Spinal cord (tissue), 10 donors: ENCODE measurements at places on chromosomes 7 and 10. TPM values are rescaled to one million over a fixed set of nuclear protein-coding genes. Genes with fewer than 3 reads are reported as not detected.
A peak's percentile ranks its signal among the peaks of the same experiment; 100 is the strongest.

DNA sequence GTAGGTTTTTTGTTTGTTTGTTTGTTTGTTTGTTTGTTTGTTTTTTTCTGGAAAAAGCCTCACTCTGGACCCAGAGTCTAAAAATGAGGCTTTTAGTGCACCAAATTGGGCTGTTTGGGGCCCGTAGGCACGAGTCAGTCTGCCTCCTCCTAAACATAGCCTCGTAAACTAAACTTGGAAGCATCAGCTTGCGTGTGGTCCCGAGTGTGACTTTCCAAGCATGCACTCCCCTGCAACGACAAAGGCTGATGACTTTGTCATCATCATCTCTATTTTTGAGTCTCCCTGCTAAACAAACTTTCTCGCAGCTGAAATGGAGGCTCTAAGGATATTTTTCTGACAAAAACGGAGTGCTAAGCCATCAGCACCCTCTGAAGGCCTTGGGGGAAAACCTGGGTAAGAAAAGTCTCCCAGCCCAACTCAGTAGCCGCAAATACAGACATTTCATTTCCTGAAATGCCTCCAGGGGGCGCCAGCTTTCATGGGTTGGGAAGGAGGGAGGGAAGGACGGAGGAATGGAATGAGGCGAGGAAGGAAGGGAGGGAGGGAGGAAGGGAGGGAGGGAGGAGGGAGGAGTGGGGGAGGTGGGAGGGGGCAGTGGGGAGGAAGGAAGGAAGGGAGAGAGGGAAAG is 245.9 kb downstream of the KCNMA1 start:
- H3K27me3 ChIP-seq = no peaks in the 10 kb centered on the region
- no peak overlapping the region for H3K4me3 ChIP-seq
- peak; percentile 62 for DNase-seq
- H3K27ac ChIP-seq = no peak overlapping the region

GRCh38 chr10:42802876-42803275 is 20.3 kb downstream of the BMS1 start:
- peaks cover 31% of the 10 kb centered on the region for H3K36me3 ChIP-seq
- H3K4me3 ChIP-seq = no peak overlapping the region
- no peak for DNase-seq
- no peaks in the 10 kb centered on the region for H3K27me3 ChIP-seq
- no peaks in the 10 kb centered on the region for H3K4me1 ChIP-seq

DNA sequence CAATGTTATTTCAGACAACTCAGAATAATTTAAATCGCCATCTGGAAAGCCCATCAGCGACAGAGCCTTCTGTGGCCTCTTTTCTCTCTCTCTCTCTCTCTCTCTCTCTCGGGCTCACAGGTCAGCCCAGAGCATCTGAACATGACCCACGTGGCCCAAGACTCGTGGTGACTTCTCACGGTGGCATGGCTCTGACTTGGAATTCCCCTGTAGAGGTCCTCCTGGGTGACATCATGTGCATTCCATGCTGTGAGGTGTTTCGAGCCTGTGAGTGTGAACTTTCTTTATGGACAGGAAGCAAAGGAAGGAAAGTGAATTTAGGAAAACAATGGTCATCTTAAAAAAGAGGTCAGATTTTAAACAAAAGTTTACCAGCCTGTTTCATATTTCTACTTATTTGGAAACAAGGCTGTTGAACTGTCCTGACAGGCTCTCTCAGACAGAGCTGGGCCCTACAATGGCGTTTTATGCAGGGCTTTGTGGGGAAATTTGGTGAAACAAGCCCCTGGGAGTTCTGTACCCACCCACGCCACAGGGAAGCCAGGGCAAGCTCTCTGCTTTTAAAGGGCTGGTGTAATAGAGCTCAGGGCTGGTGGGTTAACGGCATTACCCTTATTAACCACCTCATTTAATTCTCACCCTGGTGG is 359.7 kb upstream of the ZNF32 start:
- H3K27ac ChIP-seq = peak overlapping the region; percentile 7
- DNase-seq = no peak
- no peaks in the 10 kb centered on the region for H3K27me3 ChIP-seq
- no peaks in the 10 kb centered on the region for H3K36me3 ChIP-seq
- no peak overlapping the region for H3K4me3 ChIP-seq

GRCh38 chr10:122588381-122588780 is 27.8 kb downstream of the DMBT1 start:
- no peak overlapping the region for H3K27ac ChIP-seq
- no peaks in the 10 kb centered on the region for H3K4me1 ChIP-seq
- no peak for DNase-seq

- no peaks in the 10 kb centered on the region for H3K36me3 ChIP-seq
- no peak within 1 kb of the TSS for H3K27ac ChIP-seq
- no peaks in the 10 kb centered on the region for H3K27me3 ChIP-seq
- no peak within 1 kb of the TSS for H3K4me3 ChIP-seq
- H3K4me1 ChIP-seq = no peaks in the 10 kb centered on the region
- no peak for DNase-seq
These were observed at the start of gene AKR1B15 for GRCh38 chr7:134548877-134549276. Gene AKR1B15 (plus strand): TSS chr7:134549110. CDS start chr7:134564620, 15,510 bp downstream.

The GRID2IP gene
- total RNA-seq = 0.30 TPM

The UNCX gene
- 0.69 TPM for total RNA-seq

DNA sequence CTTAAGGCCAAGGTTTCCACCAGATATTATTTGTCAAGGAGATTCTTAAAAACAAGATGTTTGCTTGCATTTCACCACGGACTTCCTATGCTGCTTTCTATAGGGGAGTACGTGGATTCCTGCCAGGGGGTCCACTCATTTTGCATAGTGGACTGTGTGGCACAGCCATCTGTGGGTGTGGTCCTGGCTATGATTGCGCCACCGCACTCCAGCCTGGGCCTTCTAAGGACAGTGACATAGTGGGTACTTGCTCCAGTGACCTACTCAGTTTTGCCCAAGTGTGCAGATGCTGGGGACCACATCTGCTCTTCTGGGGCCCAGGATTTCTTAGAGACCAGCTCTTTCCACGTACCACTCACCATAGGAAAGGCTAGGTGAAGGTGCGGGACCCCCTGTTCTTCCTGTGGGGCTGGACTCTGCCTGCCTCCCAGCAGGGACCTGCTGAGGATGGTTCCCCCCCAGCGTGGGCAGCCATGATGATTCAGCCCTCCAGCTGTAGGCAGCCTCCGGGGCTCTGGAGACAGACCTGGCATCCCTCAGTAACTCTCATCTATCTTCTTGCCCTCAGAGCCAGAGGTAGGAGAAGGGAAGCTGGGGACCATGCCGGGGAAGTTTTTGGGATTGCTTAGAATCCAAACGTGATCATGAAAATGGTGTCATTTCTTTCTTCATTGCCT is 42.9 kb downstream of the HK1 start:
- peaks cover 3% of the 10 kb centered on the region for H3K36me3 ChIP-seq
- no peak overlapping the region for H3K27ac ChIP-seq
- H3K4me3 ChIP-seq = no peak overlapping the region

DNA sequence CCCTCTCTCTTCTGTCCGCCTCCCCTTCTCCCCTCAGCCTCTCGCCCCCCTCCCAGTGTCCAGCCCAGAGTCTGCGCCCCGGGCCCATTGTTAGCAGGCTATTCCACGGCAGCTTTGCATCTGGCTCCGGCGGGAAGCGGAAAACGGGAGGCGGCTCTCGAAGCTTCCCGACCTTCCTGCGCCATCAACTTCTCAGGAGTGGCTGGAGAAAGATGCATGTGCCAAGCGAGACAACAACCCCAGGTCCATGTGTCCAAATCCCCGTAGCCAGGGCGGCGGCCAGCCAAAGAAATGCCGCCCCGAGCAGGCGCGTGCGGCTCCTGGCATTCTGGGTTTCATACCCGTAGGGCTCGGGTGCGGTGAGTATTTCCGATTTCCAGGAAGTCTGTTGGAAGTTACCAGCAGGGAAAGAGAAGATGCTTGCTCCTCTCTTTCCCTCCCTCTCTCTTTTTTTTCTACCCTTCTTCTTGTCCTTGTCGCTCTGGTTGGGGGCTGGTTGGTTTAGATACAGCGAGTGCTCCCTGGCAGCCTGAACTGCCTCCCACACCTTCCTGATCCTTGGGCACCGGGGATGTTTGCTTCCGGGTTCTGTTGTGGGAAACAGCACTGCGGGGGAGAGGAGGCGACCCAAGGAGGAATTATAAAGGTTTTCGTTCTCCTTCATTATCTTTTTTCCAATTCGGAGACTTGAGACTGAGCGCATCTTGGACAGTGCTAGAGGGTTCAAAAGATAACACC is 1.2 kb upstream of the HOXA2 start:
- peak; percentile 71 for DNase-seq
- peak overlapping the region; percentile 98 for H3K27ac ChIP-seq
- H3K36me3 ChIP-seq = peaks cover 20% of the 10 kb centered on the region
- peaks cover 60% of the 10 kb centered on the region for H3K4me1 ChIP-seq
- peak overlapping the region; percentile 85 for H3K4me3 ChIP-seq
- peaks cover 14% of the 10 kb centered on the region for H3K27me3 ChIP-seq

GRCh38 chr10:111211241-111211640 is 134.4 kb downstream of the ADRA2A start:
- no peak overlapping the region for H3K27ac ChIP-seq
- H3K4me3 ChIP-seq = no peak overlapping the region
- no peaks in the 10 kb centered on the region for H3K4me1 ChIP-seq
- no peaks in the 10 kb centered on the region for H3K36me3 ChIP-seq

DNA sequence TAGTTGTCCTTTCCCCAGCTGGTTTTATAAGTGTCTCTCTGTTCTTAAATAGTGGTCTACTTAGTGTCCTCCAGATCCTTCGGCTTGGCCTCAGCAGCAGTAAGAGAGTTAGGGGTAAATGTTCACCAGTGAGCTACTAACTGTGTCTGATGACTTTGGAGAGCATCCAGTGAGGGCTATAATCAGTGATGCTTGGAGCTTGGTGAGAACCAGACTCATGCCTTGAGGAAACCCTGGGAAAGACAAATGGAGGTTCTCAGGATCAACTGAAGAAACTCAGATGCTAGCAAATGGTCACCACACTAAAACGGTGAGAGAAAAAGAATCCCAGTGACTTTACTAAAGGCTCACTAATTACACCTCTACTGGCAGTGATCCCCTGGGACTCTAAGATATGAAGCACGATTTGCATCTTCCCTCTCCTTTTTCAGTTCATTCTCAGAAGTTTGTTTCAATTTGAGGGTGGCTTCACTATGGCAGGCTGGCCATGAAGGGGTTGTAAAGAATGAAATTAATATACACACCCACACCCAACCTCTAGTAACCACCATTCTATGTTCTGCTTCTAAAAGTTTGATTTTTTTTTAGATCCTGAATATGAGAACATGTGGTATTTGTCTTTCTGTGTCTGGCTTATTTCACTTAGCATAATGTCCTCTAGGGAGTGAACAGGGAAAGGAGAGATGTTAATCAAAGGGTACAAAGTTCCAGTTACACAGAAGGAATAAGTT is 177.9 kb downstream of the PDE1C start:
- no peaks in the 10 kb centered on the region for H3K36me3 ChIP-seq
- DNase-seq = no peak
- no peak overlapping the region for H3K4me3 ChIP-seq
- H3K4me1 ChIP-seq = no peaks in the 10 kb centered on the region
- H3K27me3 ChIP-seq = no peaks in the 10 kb centered on the region

The ELFN1 gene
- 8.2 TPM for total RNA-seq

The ANKRD30A gene
- total RNA-seq = not detected
